ENCODE measurements at places on chromosomes 6 and 20.

DNA sequence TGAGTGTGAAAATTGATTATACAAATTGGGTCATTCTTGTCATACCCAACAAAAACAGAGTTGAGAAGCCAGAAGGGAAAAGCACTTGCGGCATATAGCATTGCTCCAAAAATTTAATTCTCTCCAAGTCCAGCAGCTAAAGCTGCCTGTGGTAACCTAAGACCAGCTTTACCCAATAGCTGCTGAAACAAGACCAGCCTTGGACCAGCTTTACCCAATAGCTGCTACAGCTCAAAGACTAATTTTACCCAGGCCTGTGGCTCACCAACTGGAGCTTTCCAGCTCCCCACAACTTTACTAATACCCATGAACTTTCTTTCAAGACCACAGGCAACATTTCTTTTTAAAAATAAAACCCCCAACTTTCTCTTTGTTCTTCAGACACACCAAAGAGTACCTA lies 32.8 kb upstream of the ZNF133 start:
- DNase-seq = no peak

DNA sequence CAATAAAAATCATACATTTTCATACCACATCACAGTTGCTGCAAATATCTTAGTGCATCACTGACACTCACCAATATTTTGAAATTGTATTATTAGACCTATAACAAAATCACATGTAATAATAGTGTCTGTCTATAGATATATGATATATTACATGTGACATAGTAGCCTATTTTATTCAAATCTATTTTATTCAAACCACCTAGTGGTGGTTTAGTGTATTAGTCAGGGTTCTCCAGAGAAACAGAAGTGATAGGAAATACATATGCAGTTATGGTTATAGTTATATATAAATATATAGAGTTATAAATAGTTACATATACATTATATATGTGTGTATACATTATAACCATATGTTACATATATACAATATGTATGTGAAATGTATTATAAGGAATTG lies 366.5 kb upstream of the ARID1B start:
- no peak for DNase-seq

DNA sequence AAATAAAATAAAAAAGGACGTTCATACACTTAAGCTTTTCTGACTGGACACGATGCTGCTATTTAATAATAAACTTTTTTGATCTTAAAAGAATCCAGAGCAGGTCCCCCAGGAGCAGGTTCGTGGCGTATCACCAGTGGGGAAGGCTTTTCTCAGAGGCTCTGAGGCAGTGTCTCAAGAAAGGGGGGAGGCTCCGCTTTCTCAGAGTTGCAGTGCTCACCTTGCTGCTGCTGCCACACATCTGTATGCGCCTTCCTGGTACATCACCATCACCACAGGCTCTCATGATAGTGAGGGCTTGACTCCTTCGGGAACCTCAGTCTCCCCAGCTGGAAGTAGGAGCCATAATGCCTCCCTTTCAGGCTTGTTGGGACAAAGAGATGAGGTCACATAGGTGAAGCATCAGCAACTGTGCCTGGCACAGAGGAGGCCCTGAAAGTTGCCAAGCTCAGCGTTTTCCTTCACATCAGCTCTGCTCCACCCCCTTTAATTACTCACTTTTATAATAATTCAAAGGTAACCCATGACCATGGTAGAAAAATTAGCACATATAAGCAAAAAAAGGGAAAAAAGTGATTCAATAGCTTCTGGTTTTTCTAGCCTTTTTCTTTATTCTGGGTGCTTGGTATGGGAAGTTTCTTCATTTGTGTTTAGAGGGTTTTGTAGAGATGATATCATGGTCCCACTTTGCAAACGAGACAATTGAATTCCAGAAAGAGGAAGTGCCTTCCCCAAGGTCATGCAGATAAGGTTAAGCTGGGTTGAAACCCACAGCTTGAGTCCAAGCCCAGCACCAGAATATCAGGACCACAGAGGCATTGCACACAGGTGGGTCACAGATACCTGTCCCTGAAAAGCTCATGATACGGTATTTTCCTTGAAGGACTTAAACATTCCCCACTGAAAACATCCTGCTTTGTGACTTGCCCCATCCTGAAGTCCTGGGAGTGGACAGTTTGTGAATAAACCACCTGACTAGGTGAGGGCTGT lies 24.5 kb downstream of the SRSF3 start:
- DNase-seq = no peak

GRCh38 chr6:84059082-84059481 lies 25.5 kb downstream of the MRAP2 start:
- no peak for DNase-seq

DNA sequence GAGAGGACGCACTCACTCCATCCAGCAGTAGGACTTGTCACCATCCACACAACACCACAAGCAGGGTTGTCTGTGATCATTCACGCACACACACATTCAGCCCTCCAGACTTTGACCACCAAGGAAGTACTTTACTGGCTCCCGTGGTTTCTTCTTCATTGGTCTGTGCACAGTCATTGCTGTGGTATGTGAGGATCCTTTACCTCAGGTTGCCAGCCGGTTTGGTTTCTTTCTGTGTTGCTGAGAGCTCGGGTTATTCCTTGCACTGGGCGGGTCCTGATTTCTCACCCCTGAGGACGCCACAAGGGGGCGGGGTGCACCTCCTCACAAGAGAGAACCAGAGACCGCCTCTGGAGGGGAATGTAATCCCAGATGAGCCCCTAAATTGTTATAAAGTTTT lies 11.2 kb downstream of the SLC35A1 start:
- DNase-seq = no peak

DNA sequence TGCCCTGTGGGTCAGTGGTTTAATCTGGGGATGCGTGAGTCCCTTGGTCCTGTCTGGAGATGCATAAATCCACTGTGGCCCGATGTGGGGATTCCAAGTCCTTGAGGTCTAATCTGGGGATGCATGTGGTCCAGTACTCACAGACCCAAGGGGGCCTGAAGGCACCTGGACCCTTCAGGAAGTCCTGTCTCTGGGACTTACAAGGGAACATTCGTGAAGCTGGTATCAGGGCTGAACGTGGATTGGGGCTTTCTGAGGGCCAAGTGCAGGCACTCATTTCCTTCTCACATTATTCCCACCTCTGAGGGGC lies 25.2 kb upstream of the GTSF1L start:
- DNase-seq = no peak

DNA sequence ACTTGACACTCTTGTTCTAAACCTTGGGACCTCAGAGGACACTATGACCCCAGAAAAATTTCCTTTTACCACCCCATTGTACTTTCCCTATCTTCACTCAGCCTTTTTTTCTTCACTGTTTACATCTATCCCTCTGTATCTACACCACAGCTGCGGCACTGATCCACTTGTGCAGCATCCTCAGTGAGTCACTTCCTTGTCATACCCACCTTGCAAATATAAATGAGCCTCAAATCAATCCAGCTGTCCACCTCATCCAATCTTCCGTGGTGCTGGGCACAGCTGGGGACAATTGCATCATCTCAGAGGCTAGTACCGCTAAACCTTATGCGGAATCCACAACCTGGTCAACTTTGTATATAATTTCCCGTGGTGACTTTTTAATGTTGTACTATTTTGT lies 710.5 kb downstream of the QKI start:
- DNase-seq = no peak

- no peak for DNase-seq
Observed at GRCh38 chr6:41634657-41635056, 3.6 kb upstream of the MDFI start.

- no peak for DNase-seq
Observed at GRCh38 chr20:46058599-46059281, 29.7 kb downstream of the SLC12A5 start.

DNA sequence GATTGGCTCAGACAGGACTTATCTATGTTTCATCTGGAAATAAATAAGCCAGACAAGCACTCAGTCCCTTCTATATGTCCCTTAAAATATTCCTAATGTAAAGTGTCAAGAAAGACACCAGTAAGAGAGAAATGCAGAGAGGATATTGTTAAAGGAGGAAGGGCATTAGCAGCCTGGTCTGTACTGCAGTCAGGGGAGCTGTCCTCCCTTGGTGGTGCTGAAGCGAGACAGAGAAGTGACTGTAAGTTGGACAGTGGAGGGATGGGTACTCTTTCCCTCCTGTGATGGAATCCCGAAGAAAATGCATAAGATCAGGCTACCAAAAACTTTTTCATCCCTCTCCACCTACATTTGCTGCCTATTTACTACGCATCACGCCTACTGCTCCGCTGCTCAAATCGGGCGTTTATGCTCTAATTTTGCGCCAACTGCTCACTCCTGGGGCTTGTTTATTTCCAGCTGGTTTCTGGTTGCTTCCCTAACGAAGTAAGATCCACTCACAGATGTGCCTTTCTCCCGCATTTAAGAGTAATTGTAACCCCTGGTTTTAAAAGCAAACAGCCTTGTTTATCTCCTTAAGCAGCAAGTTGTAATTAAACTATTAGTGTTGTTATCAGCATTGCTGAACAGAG lies 35.2 kb downstream of the PHACTR1 start:
- DNase-seq = no peak

DNA sequence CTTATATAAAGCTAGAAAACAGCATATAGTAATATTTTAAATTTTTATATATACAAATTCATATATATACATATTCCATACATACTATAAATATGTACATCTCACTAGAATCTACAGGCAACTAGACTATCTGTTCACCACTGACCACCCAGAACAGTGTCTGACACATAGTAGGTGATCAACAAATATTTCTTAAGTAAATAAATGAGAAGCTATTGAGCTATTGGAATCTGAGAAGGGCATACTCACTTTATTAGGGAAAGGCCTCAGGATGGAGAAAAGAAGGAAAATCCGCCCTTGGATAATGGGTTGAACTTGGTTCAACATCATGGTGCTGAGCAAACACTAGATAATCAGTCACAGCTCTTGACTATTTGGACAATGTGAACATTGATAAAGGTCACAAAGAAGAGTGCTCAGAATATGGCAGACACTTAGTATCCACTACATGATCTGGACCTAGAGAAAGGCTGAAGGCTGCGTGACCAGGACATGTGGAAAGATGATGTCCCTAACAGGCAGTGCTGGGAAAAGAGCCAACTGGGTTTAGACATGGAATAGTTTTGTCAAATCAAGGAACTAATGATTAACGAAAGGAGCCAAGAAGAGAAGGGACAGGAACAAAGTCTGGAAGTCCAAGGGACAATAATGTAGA lies 186.1 kb downstream of the TASP1 start:
- no peak for DNase-seq

GRCh38 chr6:65170273-65170672 lies 536.8 kb downstream of the EYS start:
- no peak for DNase-seq

DNA sequence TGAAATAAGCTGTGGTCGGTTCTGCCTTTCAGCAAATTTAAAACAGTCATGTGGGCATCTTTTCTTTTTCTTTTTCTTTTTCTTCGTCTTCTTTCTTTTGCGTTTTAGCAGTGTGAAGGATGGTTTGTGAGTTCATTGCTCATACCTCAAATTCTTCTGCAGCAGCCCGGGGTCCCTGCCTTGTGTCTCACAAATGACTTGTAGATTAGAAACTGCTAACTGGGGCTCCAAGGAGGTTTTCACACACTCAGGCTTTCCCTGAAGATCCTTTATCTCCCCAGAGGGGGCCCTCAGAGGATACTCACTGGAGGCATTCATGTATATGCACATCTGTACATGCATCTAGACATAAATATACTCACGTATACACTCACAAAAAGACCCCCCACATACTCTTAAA lies 1.7 kb downstream of the SMOC2 start:
- no peak for DNase-seq

DNA sequence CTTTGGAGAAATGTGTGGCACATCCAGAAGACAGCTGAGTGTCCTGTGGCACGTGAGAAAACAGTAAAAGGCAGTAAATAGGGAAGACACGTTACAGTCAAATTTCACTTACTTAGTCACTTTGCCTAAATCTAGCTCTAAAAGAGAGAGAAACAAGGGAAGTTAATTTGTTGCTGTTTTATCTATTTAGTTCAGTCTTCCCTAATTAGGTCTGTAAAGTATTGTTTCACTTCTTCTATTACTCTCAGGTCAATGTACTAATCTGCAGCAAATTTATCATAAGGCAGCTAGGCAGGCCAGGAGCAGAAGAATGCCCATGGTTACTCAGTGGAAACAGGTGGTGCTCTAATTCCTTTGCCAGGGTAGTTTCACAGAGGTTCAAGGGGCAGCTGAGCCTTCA lies 124.3 kb upstream of the CNR1 start:
- no peak for DNase-seq

- no peak for DNase-seq
Observed at GRCh38 chr20:63041776-63042175, 35.0 kb upstream of the BHLHE23 start.

GRCh38 chr6:44127186-44128019 lies at the start of the genes MRPL14 and TMEM63B:
Gene MRPL14 (minus strand): TSS chr6:44127452. CDS start chr6:44116611, 10,841 bp downstream.
Gene TMEM63B (plus strand): TSS chr6:44127554. CDS start chr6:44134585, 7,031 bp downstream.
- DNase-seq = peak; percentile 81

GRCh38 chr6:19976411-19977129 lies 139.4 kb downstream of the ID4 start:
- no peak for DNase-seq

GRCh38 chr20:43837856-43838702 lies 76.6 kb upstream of the TOX2 start:
- no peak for DNase-seq

DNA sequence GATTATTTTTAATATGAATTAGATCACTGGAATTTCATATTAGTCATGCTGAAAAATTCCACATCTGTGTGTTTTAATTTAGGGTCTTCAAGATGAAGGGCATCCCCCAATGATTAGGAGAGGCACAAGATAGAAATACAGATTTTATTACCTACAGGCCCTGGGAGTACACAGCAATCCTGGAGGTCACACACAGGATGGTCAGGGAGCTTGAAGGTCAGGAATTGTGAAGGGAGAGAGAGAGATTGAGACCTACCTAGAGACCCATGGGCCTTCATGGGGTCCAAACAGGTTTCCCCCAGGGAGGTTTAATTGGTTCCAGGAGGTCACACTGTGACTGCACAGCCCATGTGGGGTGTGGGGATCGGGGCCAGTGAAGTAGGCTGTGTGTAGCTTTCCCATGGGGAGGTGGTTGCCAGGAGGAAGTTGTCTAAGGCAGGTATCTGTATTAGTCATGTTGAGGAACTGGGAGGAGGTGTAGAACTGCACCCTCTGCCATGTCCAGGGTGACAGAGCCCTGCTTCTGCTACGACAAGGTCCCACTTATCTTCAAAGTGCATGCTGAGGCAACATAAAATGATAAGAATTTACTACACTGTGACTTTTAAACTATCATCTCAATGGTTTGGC lies 18.3 kb downstream of the SNX9 start:
- no peak for DNase-seq

GRCh38 chr6:52654007-52654406 lies 16.9 kb upstream of the TMEM14A start:
- DNase-seq = no peak

DNA sequence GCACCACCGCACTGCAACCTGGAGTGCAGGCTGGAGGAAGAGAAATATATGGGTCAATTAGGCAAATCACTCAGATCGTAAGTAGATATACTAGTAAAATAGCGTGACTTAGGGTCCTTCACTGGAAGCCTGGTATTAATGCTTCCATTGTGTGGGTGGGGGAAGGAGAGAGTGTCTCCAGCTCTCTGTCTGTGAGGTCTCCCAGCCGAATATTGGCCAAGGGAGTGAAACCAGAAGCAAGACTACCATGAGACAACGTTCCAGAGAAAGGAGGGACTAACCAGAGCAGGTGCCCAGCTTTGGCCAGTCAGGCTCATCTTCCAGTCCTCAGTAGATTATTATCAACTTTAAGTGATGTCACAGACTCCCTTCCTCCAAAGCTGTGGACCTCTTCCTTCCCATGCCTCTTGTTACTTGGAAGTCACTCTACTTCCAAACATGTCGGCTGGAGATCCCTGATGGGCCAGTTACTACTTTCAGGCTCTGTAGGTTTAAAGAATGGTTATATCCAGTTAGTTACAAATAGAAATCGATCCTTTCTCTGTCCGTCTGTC lies 28.8 kb downstream of the MTHFD1L start:
- no peak for DNase-seq

- no peak for DNase-seq
Observed at GRCh38 chr20:36298061-36298460, 8.1 kb upstream of the DLGAP4 start.
